HCT116 (cell line): ENCODE measurements at places on chromosomes 16 and 17. TPM values are rescaled to one million over a fixed set of nuclear protein-coding genes. Genes with fewer than 3 reads are reported as not detected.

HSPB9 gene
- not detected for total RNA-seq

GAST gene
- total RNA-seq = not detected

ZACN gene
- not detected for total RNA-seq

MEIOB gene
- total RNA-seq = 0.59 TPM

DNA sequence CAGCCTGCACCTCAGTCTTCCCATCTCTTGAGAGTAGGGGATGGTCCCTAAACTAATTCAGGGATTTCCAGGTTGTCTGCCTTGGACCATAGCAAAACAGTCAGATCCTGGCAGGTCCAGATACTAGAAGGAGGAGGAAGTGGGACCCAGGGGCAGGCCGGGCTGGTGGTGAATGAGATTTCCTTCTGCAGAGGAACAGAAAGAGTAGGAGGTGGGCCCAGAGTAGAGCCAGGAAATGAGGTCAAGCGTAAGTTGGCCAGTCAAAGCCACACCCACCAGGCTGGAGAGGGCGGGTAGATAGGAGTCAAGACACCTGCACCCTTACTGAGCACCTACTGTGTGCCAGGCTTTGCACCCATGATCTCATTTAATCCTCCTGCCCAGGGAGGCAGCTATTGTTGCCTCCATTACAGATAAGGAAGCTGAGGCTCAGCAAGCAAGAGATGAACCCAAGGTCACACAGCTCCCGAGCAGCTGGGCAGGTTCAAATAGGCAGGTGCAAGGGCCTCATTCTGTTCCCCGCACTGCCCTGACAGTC is 2.6 kb downstream of the CDH5 start:
- no peak for DNase-seq
- no peaks in the 10 kb centered on the region for H3K36me3 ChIP-seq
- no peaks in the 10 kb centered on the region for H3K27me3 ChIP-seq
- H3K4me3 ChIP-seq = no peak overlapping the region

DNA sequence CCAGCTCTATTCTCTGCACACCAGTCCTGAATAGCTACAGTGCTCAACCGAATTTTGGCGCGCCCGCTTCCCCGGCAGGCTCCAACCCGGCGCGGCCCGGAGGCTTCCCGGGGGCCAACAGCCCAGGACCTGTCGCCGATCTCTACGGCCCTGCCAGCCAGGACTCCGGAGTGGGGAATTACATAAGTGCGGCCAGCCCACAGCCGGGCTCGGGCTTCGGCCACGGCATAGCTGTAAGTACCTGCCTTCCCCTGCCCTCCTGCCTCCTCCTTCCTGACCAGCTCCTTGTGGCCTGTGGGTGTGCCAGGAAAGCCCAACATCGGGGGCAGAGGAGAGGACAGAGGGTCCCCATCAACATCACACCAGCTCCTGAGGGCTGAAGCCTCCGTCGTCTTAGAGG is 70.2 kb downstream of the CCDC182 start:
- H3K4me1 ChIP-seq = peaks cover 3% of the 10 kb centered on the region; the same call in 1 of the 2 replicates
- no peaks in the 10 kb centered on the region for H3K36me3 ChIP-seq
- no peaks in the 10 kb centered on the region for H3K27me3 ChIP-seq
- H3K27ac ChIP-seq = no peak overlapping the region
- H3K4me3 ChIP-seq = no peak overlapping the region

DNA sequence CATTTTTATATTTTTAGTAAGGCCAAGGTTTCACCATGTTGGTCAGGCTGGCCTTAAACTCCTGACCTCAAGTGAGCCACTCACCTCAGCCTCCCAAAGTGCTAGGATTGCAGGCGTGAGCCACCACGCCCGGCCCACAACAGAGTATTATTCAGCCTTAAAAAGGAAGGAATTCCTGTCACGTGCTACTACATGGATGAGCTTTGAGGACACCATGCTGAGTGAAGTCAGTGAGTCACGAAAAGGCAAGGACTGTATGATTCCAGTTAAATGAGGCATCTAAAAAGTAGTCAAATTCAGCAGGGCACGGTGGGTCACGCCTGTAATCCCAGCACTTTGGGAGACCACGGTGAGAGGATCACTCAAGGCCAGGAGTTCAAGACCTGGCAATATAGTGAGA is 9.7 kb downstream of the CSF3 start:
- no peaks in the 10 kb centered on the region for H3K27me3 ChIP-seq
- H3K4me3 ChIP-seq = no peak overlapping the region
- DNase-seq = no peak
- peaks cover 22% of the 10 kb centered on the region; the same call in 1 of the 2 replicates for H3K4me1 ChIP-seq
- no peak overlapping the region for H3K27ac ChIP-seq

ORC6 gene
- total RNA-seq = 44.7 TPM

MMP2 gene
- 1.5 TPM for total RNA-seq

CIITA gene
- total RNA-seq = 0.25 TPM

DNA sequence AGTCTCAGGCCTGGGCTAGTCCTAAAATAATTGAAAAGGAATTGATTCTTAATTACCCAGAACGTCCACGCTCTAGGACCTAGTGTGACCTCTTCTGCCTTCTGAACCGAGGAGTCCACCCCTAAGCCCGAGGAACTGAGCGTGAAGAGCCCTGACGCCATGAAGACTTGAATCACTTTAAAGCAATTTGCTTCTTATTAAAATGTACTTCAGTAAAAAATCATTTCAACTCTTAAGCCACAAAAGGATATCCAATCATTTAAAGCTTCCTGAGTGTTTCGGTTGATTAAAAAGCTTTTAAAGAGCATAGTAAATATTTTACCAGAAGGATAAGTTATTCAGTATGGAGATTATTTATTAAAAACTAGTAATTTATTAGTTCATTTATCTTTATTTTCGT is 11.6 kb downstream of the HSBP1 start:
- no peak for DNase-seq
- H3K4me3 ChIP-seq = no peak overlapping the region
- no peaks in the 10 kb centered on the region for H3K36me3 ChIP-seq
- H3K27me3 ChIP-seq = no peaks in the 10 kb centered on the region

FNDC8 gene
- total RNA-seq = not detected

GRCh38 chr16:49112754-49113153 is 168.9 kb downstream of the CBLN1 start:
- H3K36me3 ChIP-seq = no peaks in the 10 kb centered on the region
- H3K27me3 ChIP-seq = peaks cover 57% of the 10 kb centered on the region
- peaks cover 4% of the 10 kb centered on the region for H3K4me1 ChIP-seq
- DNase-seq = no peak
- H3K27ac ChIP-seq = no peak overlapping the region

- no peak for DNase-seq
- no peaks in the 10 kb centered on the region for H3K27me3 ChIP-seq
- H3K36me3 ChIP-seq = no peaks in the 10 kb centered on the region
- no peak overlapping the region for H3K27ac ChIP-seq
Measured at GRCh38 chr17:62919388-62919787, 46.6 kb upstream of the TANC2 start.

ATP2C2 gene
- 20.3 TPM for total RNA-seq

DNA sequence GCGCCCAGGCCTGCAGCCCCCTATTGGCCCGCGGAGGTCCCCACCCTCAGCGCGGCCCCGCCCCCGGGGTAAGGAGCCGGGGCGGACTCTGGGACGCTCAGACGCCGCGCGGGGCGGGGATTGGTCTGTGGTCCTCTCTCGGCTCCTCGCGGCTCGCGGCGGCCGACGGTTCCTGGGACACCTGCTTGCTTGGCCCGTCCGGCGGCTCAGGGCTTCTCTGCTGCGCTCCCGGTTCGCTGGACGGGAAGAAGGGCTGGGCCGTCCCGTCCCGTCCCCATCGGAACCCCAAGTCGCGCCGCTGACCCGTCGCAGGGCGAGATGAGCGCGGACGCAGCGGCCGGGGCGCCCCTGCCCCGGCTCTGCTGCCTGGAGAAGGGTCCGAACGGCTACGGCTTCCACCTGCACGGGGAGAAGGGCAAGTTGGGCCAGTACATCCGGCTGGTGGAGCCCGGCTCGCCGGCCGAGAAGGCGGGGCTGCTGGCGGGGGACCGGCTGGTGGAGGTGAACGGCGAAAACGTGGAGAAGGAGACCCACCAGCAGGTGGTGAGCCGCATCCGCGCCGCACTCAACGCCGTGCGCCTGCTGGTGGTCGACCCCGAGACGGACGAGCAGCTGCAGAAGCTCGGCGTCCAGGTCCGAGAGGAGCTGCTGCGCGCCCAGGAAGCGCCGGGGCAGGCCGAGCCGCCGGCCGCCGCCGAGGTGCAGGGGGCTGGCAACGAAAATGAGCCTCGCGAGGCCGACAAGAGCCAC is at the start of gene NHERF1:
TSS of gene NHERF1 (plus strand) at position 100 of the 750 bp plus-strand sequence. CDS start at position 319, 219 bp downstream.
- peak within 1 kb of the TSS; percentile 81 for H3K27ac ChIP-seq
- H3K4me1 ChIP-seq = peaks cover 61% of the 10 kb centered on the region
- H3K27me3 ChIP-seq = no peaks in the 10 kb centered on the region
- H3K4me3 ChIP-seq = peak within 1 kb of the TSS; percentile 74
- peak; percentile 77 for DNase-seq

CA4 gene
- 0.20 TPM for total RNA-seq

DNA sequence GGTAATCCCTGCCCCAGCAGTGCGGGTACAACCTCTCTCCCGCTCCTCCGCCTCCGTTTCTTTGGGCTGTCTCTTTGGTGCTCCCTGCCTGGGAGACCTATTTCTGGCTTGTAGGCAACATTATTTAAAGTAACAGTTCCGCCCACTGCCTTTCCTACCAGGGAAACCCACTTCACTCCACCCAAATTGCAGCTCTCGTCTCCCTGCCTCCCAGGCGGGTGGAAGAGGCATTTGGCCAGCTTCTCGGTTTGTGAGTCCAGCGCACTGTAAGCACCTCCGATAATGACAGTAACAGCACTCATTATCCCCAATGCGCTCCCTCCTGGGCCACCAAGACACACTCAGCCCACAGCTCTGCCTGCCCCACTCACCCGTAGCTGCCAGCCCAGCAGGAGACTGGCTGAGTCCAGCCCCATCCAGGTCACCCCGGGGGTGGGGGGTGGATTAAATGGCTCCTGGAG is 165.1 kb upstream of the CDC42EP4 start:
- no peaks in the 10 kb centered on the region for H3K27me3 ChIP-seq
- H3K4me3 ChIP-seq = no peak overlapping the region
- no peak overlapping the region for H3K27ac ChIP-seq
- H3K4me1 ChIP-seq = peaks cover 8% of the 10 kb centered on the region; the same call in 1 of the 2 replicates
- H3K36me3 ChIP-seq = no peaks in the 10 kb centered on the region

DNA sequence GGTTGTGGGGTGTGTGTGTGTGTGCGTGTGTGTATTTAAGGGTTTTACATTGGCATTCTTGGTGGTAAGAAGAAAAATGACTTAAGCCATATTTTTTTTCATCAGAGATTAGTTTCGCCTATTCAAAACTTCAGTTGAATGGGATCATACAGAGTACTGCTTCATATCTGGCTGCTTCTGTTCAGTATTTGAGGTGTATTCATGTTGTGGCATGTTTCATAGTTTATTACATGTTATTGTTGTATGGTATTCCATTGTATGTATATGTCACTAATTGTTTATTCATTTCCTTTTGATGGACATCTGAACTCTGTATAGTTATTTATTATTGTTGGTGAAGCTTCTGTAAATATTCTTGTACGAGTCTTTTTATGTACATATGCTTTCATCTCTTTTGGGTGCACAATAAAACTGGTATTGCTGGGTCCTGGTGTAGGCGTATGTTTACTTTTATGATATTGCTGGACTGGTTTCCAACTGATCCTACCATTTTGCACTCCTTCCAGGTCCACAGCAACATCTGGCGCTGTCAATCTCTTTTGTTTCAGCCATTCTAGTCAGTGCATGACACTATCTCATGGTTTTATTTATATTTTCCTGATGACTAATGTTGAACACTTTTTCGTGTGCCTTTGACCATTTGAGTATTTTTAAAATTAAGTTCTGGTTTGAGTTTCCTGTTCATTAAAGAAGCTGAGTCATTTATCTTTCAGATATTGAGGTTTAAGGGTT is 77.4 kb upstream of the MAF start:
- H3K36me3 ChIP-seq = no peaks in the 10 kb centered on the region
- no peaks in the 10 kb centered on the region for H3K27me3 ChIP-seq
- no peak overlapping the region for H3K4me3 ChIP-seq
- no peak for DNase-seq
- H3K4me1 ChIP-seq = no peaks in the 10 kb centered on the region
- no peak overlapping the region for H3K27ac ChIP-seq

- H3K4me1 ChIP-seq = no peaks in the 10 kb centered on the region
- no peak overlapping the region for H3K4me3 ChIP-seq
Measured at GRCh38 chr16:17177959-17178905, 292.5 kb downstream of the XYLT1 start.

DNA sequence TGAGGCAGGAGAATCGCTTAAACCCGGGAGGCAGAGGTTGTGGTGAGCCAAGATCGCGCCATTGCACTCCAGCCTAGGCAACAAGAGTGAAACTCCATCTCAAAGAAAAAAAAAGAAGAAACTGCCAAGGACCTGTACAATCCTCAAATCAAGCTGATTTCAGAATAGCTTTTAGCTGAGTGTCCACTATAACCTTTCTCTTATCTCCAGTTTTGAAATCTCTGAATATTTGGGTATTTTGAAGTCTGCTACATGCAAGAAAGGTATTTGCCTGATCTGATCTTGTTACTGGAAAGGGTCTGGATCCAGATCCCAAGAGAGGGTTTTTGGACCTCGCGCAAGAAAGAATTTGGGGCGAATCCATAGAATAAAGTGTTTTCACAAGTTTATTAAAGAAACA is 19.1 kb upstream of the ARL2BP start:
- H3K4me3 ChIP-seq = no peak overlapping the region
- H3K27ac ChIP-seq = no peak overlapping the region
- H3K27me3 ChIP-seq = no peaks in the 10 kb centered on the region
- peaks cover 38% of the 10 kb centered on the region for H3K36me3 ChIP-seq

RUNDC3A gene
- total RNA-seq = 0.61 TPM

DNA sequence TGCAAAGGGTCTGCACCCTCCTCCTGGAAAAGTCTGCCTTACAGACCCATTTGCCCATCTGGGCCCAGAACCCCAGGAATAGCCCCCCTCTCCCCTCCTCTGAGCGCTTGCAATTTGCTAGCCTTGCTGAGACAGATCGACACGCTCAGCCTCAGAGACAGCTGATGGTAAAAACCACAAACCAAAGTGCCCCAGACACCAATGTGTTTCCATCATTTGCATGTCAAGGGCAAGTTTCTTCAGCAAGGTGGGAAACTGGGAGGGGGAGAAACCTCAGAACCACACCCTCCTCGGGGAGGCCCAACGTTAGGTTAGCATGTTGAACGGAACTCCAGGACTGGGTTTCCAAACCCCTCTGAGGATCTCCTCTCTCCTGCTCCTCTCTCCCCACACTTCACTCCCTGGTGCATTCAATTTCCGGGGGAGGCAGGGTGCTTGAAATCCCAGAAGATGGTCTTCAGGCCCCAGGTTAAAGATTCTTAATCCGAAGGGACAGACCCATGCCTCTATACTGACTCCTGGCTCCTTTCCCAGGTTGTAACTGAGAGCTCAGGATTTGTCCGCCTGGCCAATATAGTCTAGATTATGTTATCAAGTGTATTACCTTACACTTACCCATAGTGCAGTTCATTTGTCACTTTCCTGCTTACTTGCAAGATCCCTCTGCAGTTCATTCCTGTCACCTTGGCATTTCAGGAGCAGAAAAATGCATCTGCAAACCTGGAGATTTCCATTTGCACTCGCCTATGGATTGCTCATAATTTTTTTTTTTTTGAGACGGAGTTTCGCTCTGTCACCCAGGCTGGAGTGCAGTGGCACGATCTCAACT is 1.3 kb upstream of the CUEDC1 start:
- peak overlapping the region; percentile 97; the same call in 1 of the 2 replicates for H3K27ac ChIP-seq
- peak overlapping the region; percentile 69 for H3K4me3 ChIP-seq
- no peak for DNase-seq

- no peaks in the 10 kb centered on the region for H3K36me3 ChIP-seq
- peaks cover 49% of the 10 kb centered on the region for H3K4me1 ChIP-seq
- no peak overlapping the region for H3K27ac ChIP-seq
Measured at GRCh38 chr17:67375716-67376115, 1.4 kb upstream of the PITPNC1 start.

GRCh38 chr17:80692931-80693467 is 148.4 kb downstream of the RPTOR start:
- H3K27me3 ChIP-seq = no peaks in the 10 kb centered on the region
- no peak overlapping the region for H3K4me3 ChIP-seq
- no peak for DNase-seq
- no peaks in the 10 kb centered on the region for H3K36me3 ChIP-seq
- no peaks in the 10 kb centered on the region; the same call in 1 of the 2 replicates for H3K4me1 ChIP-seq

CNTD1 gene
- total RNA-seq = not detected

TMEM235 gene
- not detected for total RNA-seq
